ENCODE measurements at places on chromosomes 12 and 14. TPM values are rescaled to one million over a fixed set of nuclear protein-coding genes. Genes with fewer than 3 reads are reported as not detected.

- H3K4me3 ChIP-seq, result no peak overlapping the region
- H3K36me3 ChIP-seq, result no peaks in the 10 kb centered on the region
- no peak overlapping the region for H3K27ac ChIP-seq
- peaks cover 1% of the 10 kb centered on the region for H3K27me3 ChIP-seq
Measured at GRCh38 chr14:74867673-74868072, 8.3 kb downstream of the PROX2 start.

- H3K4me1 ChIP-seq, result peaks cover 2% of the 10 kb centered on the region
- no peak overlapping the region for H3K4me3 ChIP-seq
- no peak overlapping the region for H3K27ac ChIP-seq
- H3K36me3 ChIP-seq, result no peaks in the 10 kb centered on the region
- no peak for DNase-seq
Measured at GRCh38 chr14:33680873-33681272, 270.0 kb downstream of the EGLN3 start.

DNA sequence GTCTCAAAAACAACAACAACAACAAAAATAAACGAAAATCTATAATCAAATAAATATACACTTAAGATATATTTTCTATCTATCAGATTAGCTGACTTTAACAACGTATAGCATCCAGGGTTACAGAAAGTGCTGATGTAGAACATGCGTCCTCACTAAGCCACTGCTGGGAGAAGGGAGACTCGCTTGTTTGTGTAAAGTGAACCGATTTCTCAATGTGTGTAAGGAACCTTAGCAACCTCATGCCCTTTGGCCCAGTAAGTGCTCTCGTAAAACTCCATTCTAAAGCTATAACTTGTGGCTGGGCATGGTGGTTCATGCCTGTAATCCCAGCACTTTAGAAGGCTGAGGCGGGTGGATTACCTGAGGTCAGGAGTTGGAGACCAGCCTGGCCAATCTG lies 23.8 kb downstream of the NFKBIA start:
- no peak overlapping the region for H3K4me3 ChIP-seq
- H3K27ac ChIP-seq, result no peak overlapping the region
- no peaks in the 10 kb centered on the region for H3K36me3 ChIP-seq
- peaks cover 28% of the 10 kb centered on the region for H3K4me1 ChIP-seq

DNA sequence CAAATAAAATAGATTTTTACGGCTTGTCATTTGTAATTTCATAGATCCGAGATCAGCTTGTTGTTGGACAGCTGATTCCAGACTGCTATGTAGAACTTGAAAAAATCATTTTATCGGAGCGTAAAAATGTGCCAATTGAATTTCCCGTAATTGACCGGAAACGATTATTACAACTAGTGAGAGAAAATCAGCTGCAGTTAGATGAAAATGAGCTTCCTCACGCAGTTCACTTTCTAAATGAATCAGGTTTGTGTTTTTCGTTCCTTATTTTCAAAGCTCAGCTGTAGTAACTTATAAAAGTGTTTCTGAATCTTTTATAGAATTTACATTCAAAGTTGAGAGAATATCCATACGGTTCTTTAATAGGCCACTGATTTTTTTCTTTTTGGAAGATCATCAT lies 89.1 kb downstream of the LRRK2 start:
- no peak overlapping the region for H3K27ac ChIP-seq
- H3K4me3 ChIP-seq, result no peak overlapping the region
- no peak for DNase-seq
- H3K36me3 ChIP-seq, result no peaks in the 10 kb centered on the region
- no peaks in the 10 kb centered on the region for H3K4me1 ChIP-seq
- no peaks in the 10 kb centered on the region for H3K27me3 ChIP-seq

DNA sequence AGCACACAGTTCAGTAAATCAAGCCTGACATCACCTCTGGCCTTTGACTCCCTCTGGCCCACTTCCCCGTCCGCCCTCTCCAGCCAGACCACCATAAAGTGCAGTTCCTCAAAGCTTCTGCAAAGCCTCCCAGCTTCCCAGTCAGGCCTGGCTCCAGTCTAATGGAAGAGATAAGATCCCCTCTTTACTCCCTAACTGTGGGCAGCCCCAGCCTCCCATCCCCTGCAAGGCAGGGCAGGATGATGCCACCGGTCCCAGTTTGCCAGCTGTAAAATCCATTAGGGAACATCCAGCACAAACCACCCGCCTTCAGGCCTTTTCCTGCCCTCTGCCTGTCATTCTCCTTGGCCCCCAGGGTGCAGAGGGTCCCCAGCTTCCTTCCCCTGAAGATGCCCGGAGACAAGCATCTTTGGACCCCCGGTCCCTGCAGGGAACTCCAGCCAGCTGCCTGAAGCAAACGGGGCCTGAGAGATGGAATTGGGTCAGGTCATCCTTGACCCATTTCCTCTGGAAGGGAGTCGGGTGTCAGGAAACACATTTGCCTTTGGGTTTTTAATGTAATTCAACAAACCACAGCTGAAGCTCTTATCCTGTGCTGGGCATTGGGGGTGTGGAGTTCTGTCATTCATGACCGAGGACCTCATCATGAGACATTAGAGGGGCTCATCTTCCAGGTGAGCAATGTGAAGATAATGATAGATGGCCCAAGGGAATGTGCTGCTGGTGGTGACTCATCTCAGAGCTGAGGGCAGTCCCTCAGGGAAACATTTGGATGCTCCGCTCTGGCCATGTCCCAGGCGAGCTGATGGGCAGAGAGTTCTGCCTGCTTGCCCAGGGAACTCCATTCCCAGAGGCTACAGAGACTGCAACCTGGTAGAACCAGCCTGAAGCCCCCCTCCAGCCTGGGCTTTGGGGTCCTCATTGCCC lies 93.8 kb upstream of the CLMN start:
- no peaks in the 10 kb centered on the region for H3K36me3 ChIP-seq
- DNase-seq, result no peak
- H3K4me1 ChIP-seq, result peaks cover 11% of the 10 kb centered on the region
- H3K4me3 ChIP-seq, result no peak overlapping the region
- no peak overlapping the region for H3K27ac ChIP-seq
- H3K27me3 ChIP-seq, result peaks cover 6% of the 10 kb centered on the region

- peaks cover 12% of the 10 kb centered on the region for H3K27me3 ChIP-seq
- peak overlapping the region; percentile 54 for H3K27ac ChIP-seq
- no peak for DNase-seq
- peaks cover 39% of the 10 kb centered on the region for H3K36me3 ChIP-seq
- peaks cover 30% of the 10 kb centered on the region for H3K4me1 ChIP-seq
- peak overlapping the region; percentile 30 for H3K4me3 ChIP-seq
Measured at GRCh38 chr12:2977776-2978175, 18.6 kb downstream of the TEAD4 start.

SLC5A8 gene
- total RNA-seq, result not detected

PLEKHD1 gene
- total RNA-seq, result 0.80 TPM

HNRNPC gene
- total RNA-seq, result 601 TPM

CIDEB gene
- total RNA-seq, result 0.82 TPM
